ENCODE measurements at places on chromosomes 7 and 10.

DNA sequence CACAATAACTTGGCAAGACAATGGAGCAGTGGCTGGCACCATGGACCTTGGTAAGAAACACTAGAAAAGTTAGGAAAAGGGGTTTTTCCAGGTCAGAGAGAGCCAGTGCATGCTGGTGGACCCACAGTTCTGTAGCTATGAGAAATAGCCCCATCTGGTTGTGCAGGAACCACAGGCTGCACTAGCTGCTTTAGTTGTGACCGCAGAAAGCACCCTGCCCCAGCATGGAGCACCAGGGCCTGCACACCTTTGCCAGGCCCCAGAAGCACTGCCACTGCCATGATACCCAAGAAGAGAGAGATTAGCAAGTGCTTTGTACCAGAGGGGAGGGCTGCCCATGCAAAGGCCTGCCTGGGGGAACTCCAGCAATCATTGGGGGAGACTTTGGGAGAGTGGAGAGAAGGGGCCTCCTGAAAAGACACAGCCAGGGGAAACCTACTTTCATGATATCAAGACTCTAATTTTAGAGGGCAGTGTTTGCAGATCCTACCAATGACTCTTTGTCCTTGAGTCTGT is 256.1 kb upstream of the C7orf33 start:
- no peak for DNase-seq

- no peak for DNase-seq
Observed at GRCh38 chr10:107264742-107265141, 100.2 kb upstream of the SORCS1 start.

DNA sequence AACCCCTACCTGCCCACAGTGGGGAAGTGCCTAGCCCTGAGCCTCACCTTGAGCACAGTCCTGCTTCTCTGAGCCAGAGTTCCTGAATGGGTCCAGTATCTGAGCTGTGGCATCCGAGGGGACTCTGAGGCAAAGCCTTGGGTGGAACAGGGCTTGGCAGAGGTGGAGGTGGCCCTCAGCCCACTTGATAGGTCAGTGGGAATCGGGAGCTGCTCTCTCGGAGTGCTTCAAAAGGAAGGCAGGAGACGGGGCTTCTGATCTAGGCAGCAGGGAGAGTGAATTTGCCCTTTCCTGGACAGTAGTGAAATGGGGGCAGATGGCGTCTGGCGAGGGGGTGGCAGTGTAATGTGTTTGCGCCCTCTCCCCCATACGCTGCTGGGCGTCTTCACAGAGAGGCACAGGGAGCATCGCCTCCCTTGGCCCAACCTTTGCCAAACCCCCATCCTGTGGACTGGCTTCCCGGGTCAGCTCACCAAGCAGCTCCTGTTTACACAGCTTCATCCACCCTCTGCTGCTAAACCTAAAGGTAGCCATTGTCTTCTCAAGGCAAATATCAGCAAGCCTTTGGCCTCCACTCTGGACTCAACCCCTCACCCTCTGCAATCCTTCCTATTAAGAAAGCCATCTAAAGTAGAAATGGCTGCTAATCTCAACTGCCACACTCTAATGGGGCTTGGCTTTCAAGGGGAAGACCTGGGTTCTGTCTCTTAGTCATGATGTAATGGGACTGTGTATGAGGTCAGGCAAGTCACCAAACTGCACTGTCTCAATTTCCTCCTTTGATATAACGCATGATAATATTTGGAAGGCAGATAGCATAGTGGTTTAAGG is 21.1 kb upstream of the VDAC2 start:
- DNase-seq = no peak

DNA sequence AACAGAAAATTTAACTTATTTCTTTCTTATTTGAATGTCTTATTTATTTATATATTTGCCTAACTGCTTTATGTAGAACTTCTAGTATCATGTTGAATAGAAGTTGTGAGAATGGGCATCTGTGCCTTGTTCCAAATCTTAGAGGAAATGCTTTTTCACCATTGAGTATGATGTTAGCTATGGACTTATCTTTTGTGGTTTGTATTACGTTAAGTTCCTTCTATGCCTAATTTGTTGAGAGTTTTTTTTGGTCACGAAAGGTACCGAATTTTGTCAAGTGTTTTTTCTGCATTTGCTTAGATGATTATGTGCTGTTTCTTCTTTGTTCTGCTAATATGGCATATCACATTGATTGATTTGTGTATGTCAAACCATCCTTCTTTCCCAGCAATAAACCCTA is 161.0 kb upstream of the TRIM24 start:
- no peak for DNase-seq

DNA sequence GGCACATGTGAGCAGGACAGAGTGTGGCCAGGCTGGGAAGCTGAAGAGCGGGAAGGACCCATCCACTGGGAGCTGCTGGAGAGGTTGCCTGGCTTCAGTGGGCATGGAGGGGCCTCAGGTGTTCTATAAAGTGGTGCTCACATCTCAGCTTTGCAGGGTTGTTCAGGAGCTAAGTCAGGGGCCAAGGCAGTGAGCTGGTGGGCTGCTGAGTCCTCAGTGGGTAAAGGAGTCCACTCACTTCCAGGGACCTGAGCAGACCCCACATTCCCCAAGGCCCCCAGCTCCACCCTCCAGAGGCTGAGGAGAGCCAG is 28.8 kb upstream of the C10orf53 start:
- no peak for DNase-seq

GRCh38 chr10:101061624-101062231 is at the start of gene KAZALD1:
KAZALD1 (plus strand) TSS chr10:101061989; CDS start chr10:101062593, 604 bp downstream.
- DNase-seq = no peak

DNA sequence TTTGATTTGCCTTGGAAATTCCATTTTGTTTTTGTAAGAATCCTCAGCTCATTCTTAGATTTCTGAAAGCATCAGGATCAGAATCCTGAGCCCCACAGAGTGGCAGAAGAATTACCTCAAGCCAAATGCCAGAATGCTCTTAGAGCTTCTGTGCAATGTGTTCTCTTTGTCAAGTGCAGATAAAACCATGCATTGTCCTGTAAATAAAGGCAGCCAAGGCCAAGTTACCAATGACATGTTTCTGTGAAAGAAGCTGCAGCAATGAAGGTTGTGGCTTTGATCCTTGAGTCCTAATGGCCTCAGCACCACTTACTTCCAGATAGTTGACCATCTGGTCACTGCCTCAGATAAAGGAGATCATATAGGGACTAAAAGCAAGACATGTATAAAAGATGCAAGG is 343.3 kb upstream of the AKR1E2 start:
- no peak for DNase-seq

GRCh38 chr7:128876586-128876977 is 13.9 kb downstream of the ATP6V1F start:
- DNase-seq = no peak

- no peak for DNase-seq
Observed at GRCh38 chr10:70475661-70476060, 2.9 kb upstream of the PALD1 start.

GRCh38 chr10:79299397-79300241 is 47.6 kb upstream of the PPIF start:
- no peak for DNase-seq

All from kidney glomerular epithelial cell (primary cell).